Retinal pigment epithelial cell (primary cell): ENCODE measurements at places on chromosomes 6 and 20.

DNA sequence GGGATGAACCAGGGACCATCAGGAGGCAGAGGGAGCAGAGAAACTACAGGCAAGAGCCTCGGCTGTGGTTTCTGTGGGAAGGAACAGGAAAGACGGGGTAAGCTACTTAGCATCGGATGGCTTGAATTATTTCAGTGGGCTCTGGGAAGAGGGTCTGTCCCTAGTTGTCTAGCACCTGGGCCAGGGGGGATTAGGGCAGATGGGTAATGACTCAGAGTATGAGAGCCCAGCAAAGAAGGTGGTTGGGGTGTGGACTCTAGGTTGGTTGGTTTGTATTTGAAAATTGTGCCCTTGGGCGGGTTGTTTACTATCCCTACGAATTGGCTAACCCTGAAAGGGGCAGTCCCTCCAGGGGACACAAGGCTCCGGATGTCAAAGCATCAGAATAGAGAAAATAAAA lies 148.5 kb upstream of the TAB2 start:
- DNase-seq = no peak

DNA sequence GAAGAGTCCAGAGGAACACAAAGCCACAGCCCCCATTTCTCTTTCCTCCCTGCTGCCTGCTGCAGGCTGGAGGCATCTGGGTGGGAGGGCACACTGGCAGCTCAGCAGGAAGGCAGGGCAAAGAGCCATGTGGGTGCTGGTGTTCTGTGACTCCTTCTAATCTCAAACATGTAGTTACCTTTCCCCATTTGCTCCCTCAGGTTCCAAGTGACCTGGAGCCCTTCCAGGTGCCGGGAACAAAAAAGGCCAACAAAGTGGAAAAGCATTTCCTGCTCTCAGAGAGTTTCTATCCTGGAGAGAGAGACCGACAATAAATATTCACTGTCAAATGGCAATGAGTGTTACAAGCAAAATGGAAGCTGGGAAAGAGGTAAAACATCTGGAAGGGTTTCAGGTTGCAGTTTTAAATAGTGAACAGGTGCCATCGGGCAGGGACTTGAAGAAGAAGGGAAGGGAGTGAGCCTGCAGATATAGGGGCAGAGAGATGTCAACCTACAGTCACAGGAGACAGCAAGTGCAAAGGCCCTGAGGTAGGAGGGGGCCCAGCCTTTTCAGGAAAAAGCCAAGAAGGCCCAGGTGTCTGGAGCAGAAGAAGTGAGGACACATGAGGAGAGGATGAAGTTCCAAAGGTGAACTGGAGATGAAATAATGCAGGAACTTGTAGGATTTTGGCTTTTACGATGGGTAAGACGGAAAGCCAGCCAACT lies 43.6 kb upstream of the IYD start:
- no peak for DNase-seq

GRCh38 chr6:122676146-122676545 lies 65.9 kb downstream of the PKIB start:
- no peak for DNase-seq

GRCh38 chr6:139762587-139763031 lies 388.2 kb upstream of the CITED2 start:
- no peak for DNase-seq

DNA sequence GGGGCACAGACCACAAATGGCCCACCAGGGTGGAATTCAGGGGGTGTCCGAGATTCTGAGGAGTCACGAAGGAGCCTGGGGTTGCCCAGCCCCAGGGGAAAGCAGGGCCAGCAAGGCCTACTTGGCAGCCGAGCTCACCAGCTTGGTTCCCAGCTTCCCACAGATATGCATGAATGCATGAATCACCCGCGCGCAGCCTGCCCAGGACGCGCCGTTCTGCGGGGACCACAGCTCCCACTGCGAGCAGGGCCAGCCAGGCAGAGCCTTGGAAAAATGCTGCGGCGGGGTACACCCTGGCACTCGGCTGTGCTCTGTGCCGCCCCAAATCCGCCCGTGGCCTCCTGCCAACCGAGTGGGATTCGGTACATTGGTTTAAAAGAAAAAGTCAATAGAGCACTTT lies 211.0 kb downstream of the NFATC2 start:
- DNase-seq = no peak

DNA sequence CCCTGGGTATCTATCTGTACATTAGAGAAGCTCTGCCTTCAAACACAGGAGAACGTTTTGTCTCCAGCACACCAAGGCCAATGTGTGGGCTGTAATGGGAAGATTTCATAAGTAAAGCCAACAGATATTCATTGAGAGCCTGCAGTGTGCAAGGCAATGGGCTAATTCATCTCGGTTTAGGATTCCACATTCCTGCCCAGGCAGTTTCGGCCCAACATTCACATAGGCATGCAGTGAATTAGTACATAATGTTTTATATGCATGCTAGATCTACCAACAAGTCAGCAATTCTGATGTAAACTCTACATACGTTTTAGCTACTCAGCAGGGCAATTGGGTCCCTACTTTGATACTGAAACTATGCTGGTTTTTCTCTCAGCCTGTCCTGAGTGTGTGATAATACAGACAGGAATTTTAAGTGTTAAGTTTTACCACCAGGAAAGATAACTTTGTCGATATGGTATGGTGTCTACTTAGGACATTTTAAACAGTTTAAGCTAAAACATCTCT lies 46.9 kb upstream of the NAA20 start:
- no peak for DNase-seq

- no peak for DNase-seq
Measured at GRCh38 chr6:98764373-98764911, 69.9 kb upstream of the POU3F2 start.

DNA sequence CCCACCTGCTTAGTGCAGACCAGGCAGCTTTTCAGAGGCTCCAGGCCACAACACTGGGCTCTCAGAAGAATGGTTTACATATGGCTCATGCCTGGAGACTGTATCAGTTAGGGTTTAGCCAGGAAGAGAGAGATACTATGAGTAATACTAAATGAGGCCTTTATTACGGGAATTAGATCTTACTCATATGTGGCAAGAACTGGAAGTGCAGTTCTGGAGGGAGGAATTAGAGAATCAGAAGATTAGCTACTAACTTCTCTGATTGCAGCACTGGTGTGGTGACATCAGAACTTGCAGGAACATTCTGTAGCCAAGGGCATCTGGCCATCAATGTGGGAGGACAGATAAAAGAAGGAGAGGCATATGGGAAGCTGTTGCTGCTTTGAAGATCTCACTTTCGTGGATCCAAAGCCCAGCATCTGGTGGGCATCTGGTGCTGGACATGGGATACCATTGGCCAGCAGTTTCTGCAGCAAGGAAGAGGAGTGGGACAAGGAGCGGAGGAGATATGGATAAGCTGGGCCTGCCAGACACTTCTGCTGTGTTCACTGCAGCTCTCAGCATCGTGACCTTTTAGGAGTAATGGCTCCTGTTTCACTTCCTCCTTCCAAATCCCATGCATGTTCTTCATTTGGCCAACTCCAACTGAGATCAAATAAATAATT lies 248.5 kb downstream of the BTBD3 start:
- peak; percentile 70 for DNase-seq

GRCh38 chr6:25239498-25239897 lies 39.7 kb upstream of the CARMIL1 start:
- DNase-seq = no peak

GRCh38 chr6:53172468-53172803 lies 23.8 kb upstream of the GCM1 start:
- no peak for DNase-seq

DNA sequence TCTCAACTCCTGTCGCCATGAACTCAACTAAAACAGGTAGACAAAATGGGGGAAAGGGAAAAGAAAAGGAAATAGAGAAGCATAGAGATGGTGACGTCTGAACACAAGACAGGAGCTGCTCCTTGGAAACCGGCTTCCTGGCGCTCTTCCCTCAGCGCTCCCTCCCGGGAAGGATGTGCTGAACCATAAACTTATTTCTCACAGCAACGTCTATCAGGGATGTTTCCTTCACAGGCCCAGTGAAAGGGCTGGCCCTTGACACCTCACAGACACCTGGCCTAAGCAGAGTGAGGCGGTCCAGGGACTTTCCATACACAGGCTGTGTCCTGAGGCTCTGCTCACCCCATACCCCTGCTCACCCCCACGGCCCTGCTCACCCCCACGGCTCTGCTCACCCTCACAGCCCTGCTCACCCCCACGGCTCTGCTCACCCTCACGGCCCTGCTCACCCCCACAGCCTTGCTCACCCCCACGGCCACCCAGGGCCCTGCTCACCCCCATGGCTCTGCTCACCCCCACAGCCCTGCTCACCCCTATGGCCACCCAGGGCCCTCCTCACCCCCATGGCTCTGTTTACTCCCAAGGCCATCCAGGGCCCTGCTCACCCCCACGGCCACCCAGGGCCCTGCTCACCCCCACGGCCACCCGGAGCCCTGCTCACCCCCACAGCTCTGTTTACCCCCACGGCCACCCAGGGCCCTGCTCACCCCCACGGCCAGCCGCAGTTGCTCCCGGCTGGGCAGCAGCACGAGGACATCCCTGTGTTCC lies 653 bp downstream of the FRMD1 start:
- DNase-seq = no peak

GRCh38 chr6:139839506-139840156 lies 465.2 kb upstream of the CITED2 start:
- DNase-seq = no peak

- DNase-seq = no peak
Measured at GRCh38 chr6:16481697-16482399, 243.5 kb downstream of the GMPR start.

DNA sequence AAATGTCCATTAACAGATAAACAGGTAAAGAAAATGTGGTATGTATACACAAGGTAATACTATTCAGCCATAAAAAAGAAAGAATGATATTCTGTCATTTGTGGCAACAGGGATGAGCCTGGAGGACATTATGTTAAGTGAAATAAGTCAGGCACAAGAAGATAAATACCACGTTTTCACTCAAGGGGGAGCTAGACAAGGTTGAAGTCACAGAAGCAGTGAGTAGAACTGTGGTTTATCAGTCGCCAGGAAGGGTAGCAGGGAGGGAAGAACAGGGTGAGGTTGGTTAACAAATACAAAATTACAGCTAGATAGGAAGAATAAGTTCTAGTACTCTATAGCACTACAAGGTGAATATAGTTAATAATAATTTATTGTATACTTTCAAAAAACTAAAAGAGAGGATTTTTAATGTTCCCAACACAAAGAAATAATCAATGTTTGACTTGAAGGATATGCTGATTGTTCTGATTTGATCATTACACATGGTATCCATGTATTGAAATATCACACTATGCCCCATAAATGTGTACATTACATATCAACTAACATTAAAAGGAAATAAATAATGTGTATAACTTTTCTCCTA lies 21.1 kb downstream of the RTN4IP1 start:
- peak; percentile 23 for DNase-seq

GRCh38 chr6:137799950-137800568 lies 67.0 kb upstream of the TNFAIP3 start:
- no peak for DNase-seq

GRCh38 chr6:147194652-147195411 lies 9.4 kb upstream of the STXBP5 start:
- DNase-seq = no peak

- peak; percentile 56 for DNase-seq
Measured at GRCh38 chr6:113073611-113074191, 726.6 kb downstream of the RFPL4B start.

DNA sequence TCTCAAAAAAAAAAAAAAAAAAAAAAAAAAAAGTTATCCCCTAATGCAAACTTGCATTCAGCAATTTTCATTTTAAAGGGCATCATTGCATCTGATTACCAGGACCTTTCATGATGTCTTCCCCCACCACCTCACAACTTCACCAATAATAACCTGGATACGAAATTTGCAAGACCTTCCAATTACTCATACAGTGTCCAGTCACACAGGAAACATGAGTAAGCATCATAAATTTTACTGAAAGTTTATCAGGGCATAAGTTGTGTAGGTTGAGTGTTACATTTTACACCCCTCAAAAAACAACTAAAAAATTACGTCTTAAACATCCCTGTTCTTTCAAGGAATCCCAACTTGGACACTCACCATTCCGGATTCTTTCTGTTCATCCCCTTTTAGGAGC lies 79.1 kb upstream of the ANKEF1 start:
- DNase-seq = no peak

DNA sequence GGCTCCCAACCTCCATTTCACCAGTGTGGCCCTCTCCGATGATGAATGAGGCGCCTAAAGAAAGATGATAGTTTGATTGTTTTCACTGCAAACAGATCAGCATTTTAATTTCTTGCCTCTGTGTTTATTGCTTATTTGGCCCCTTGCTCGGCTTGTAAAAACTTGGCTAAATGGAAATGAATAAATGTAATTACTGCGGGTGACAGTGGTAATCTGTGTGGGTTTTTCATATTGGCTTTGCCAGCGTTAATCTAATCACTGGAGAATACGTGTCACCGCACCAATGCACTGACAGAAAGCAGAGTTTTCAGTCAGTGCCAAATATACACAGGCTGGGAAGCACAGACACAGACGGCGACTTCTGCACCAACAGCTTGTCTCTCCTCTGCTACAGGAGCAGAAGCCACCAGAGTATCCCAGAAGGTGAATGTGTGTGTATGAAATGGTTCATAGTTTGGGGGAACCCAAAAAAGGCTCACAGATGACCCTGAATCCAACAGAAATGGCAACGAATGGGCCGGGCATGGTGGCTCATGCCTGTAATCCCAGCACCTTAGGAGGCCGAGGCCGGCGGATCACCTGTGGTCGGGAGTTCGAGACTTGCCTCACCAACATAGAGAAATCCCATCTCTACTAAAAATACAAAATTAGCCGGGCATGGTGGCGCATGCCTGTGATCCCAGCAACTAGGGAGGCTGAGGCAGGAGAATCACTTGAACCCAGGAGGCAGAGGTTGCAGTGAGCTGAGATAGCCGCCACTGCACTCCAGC lies 534.0 kb downstream of the PKHD1 start:
- no peak for DNase-seq

DNA sequence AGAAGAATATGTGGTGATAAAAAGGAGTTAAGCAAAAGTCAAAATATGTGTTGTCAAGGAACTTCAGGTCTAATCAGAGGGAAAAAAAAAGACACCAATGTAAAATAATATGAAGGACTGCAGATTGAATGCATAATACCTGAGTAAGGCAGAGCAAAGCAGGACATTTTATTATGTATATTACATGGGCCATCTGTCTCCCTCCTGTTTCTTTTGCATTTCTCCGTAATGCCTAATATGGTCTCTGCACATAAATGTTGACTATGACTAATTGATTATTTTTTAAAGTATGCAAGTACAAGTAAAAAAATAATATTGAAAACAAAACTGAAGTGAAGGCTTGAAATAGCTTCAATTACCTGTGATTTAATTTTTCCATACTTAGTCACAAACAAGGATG lies 384.7 kb upstream of the MAN1A1 start:
- no peak for DNase-seq
